Esophagus mucosa (tissue), 1 donor: ENCODE measurements at places on chromosomes 6 and 20.
A peak's percentile ranks its signal among the peaks of the same experiment; 100 is the strongest.

- peak; percentile 4 for ATAC-seq
These were observed 989 bp downstream of the FITM2 start for GRCh38 chr20:44309763-44310663.

DNA sequence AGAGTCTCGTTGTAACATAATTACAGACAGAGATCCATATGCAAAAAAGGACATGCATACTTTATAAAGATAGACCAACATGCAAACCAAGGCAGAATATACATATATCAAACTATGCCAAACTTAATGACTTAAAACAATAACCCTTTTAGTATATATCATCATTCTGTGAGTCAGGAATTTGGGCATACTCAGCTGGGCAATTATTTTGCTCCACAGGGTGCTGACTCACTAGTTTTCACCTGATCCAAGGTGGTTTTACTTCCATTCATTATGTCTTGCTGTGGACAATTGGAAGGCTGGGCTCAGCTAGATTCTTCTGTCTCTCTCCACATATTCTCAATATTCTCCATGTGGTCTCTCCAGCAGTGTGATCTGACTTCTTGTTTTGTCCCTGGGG is 41.2 kb upstream of the RNF146 start:
- no peak for ATAC-seq

GRCh38 chr6:162408826-162409535 is 318.6 kb downstream of the PRKN start:
- no peak for ATAC-seq

DNA sequence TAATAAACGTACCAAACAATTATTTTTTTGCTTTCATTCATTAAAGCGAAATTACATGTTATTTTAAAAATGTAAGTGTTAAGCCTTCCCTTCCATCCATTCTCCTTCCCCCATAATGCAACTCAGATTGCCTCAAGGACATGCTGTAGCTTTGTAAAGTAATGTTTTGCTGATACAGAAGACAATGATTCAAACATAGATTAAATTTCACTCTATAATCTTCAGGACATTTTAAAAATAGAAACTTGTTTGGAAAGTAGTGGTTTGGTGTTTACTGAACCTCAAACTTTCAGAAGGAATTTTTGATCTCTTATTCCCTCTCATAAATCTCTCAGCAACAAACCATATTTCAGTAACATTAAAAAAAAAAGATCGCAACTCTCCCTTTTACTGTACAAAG is 350.9 kb upstream of the HSF2 start:
- no peak for ATAC-seq
